ENCODE measurements at places on chromosomes 7 and 10.

DNA sequence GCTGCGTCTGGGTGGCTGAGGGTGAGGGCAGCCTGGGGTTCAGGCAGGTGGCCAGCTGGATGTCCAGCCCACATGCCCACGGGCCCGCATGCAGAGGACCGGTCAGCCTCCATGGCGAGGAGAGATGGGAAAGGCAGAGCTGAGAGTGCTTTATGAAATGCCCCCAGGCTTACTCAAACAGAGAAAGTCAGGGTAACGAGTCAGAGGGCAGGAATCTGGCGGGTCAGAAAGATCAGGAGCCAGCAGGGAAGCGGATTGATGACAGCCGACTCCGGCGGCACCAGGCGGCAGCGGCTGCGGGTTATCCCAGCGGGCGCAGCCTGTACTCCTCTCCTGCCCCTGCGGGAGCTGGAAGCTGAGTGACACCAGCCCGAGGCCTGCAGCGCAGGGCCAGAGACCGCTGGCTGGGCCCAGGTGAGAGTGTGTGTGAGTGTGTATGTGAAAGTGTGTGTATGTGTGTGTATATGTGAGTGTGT, 13.4 kb downstream of the SLC13A4 start:
- DNase-seq, result no peak

DNA sequence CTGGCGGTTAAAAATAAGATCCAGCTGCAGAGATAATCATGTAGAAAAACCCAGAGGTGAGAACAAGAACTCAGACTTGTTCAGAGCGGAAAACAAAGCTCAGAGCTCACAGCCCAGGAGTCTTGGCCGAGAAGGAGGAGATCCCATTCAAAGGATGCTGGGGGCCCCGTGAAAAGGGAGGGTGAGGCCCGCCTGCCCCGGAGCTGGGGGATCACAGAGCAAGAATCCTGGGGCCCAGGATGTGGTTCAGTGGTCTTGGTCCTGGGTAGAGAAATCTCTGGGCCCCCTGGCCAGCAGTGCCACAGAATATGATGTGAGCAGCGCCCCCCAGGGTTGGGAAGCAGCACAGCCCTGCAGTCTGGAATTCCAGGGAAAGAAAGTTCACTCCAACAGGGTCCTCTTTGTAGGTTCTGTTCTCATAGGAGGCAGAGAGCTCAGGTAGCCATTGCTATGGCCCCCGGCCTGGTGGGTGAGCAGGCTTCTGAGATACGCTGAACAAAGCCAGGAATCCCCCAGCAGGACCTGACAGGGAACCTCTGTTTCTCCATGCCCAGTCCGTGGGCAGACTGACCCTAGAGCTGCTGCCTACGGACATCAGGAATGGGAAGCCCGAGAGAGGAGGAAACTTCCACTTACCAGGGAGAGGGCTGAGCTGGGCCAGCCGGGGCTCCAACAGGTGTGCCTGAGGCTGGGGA, 77.7 kb upstream of the GNA12 start:
- no peak for DNase-seq

DNA sequence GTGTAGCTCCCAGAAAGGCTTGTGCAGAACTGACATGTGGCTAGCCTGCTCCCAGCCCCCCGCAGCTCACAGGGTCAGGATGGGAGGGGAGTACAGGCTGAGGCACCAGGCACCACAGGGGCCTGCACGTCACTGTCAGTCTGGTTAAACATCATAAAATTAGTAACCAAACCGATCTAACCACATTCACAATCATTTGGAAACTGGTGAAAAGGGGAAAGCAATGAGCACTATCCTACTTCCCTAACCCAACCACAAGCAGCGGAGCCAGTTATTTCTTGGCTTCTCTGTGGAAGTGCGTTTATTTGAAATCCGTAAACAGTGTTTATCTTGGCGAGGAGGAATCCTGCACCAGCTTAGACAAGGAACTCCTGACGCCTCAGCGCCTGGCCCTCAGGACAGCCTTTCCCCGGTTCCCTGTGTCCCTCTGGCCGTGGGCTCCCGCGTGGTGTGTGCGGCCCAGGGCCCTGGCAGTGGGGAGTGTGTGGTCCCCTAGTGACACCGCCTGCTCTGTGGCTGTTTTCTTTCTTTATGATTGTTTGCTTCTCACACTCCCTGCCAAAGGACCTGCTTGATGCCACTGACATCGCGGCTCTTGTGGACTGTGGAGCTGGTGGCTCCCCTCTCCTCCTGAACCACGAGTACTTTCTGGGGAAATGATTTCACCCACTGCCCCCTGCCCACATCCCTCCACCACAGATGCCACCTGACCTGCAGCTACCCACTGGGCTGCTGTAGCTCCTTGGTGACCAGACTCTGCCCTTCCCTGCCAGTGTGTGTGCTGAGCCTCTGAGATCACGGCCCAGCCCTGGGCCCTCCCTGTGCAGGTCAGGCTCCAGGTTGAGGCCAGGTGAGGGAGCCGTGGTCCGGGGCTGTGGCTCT, 38.0 kb downstream of the INPP5A start:
- no peak for DNase-seq

DNA sequence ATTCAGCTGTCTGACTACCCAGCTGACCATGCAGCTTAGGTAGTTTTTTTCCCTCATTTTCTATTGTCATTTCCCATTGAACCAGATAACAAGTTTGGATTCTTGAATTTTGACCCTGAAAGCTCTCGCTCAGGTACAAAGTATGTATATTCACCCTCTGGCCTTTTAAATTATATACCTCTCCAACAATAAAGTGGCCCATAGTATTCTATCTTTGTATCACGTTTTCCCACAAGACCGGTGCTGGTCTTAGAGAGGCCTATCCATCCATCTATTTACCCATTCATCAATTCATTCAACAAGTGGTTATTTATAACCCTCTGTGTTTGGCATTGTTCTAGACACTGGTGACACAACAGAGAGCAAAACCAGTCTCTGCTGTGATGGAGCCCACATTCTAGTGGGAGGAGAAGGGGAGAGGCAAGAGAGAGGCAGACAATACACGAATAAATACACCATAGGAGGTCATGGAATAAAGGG, 35.2 kb upstream of the NPSR1 start:
- DNase-seq, result no peak

DNA sequence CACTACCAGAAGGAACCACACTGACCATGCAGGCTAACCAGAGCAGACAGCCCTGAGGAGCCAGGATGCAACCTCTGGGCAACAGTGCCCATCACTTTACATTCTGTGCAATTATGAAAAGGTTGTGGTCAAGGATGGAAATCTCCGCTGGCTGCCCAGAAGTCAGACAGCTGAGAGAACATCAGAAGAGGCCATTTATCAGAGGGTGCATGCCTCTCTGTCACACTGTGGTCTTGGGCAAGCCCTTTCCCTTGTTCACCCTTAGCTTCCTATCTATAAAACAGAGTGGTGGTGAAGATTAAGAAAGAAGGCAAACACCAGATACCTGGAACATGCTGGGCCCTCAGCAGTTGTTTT, 120.7 kb upstream of the GDF10 start:
- DNase-seq, result no peak

DNA sequence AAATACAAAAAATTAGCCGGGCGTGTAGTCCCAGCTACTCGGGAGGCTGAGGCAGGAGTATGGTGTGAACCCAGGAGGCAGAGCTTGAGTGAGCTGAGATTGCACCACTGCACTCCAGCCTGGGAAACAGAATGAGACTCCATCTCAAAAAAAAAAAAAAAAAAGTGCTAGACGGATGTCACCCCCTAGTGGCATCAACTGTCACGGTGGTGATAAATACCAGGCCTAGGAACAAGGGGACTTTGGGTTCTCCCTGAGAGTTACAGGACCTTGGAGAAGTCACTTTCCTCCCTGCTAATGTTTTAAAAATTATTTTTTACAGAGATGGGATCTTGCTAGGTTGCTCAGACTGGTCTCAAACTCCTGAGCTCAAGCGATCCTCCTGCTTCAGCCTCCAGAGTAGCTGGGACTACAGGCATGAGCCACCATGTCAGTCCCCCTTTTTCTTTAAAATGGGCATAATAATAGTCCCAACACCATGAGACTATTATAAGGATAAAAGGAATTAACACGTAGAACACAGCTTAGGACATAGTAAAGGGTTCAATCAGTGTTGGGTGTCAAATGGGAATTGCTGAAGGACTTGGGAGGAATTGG, 2.6 kb upstream of the TMEM130 start:
- no peak for DNase-seq

GRCh38 chr7:150515248-150516147, 826 bp downstream of the GIMAP7 start:
- no peak for DNase-seq

DNA sequence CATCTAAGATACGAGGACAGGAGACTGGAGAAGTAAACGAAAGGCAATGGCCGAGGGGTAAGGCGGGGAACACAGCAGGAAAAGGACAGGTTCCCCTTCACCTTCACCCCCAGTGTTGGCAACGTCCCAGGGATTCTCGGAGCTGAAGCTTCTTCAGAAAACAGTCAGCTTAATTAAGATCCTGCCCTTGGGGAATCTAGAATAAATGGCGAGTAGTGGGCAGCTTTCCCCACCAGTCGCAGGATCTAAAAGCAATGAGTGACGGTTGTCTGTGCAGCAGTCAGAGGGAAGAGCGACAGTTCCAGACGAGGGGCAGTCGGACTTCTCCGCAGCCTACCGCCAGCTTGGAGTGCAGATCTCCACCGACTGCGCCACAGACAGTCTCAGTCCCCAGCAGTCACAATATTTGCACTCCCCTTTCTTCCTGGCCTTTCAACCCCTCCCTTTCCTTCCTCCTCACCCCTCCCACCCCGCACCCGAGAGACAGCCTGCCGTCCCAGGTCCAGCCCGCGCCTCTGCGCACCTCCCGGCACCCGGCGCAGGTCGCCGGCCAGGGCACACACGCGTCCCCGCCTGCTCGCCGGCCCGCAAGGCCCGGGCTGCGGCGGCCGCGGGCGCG, 10.9 kb upstream of the SP8 start:
- no peak for DNase-seq

GRCh38 chr7:142745091-142745635, 4.1 kb upstream of the PRSS1 start:
- no peak for DNase-seq

GRCh38 chr10:29377333-29377961, 88.6 kb downstream of the LYZL1 start:
- DNase-seq, result no peak

GRCh38 chr10:88270061-88270808, 312.9 kb downstream of the RNLS start:
- no peak for DNase-seq

GRCh38 chr10:104766341-104766740, 125.3 kb downstream of the SORCS3 start:
- no peak for DNase-seq

GRCh38 chr7:107312418-107312817, 143.6 kb downstream of the HBP1 start:
- DNase-seq, result no peak

GRCh38 chr10:86293396-86293791, 73.2 kb downstream of the GRID1 start:
- DNase-seq, result no peak

- no peak for DNase-seq
These were observed 21.1 kb upstream of the ABCC2 start for GRCh38 chr10:99761365-99761764.

GRCh38 chr10:80413271-80413996, 5.1 kb downstream of the PRXL2A start:
- no peak for DNase-seq

- DNase-seq, result no peak
These were observed 17.2 kb upstream of the TRIM24 start for GRCh38 chr7:138442822-138443221.

- no peak for DNase-seq
These were observed 24.5 kb downstream of the CRCP start for GRCh38 chr7:66138994-66139752.

- no peak for DNase-seq
These were observed 4.3 kb upstream of the AKR1C3 start for GRCh38 chr10:5089865-5090264.

DNA sequence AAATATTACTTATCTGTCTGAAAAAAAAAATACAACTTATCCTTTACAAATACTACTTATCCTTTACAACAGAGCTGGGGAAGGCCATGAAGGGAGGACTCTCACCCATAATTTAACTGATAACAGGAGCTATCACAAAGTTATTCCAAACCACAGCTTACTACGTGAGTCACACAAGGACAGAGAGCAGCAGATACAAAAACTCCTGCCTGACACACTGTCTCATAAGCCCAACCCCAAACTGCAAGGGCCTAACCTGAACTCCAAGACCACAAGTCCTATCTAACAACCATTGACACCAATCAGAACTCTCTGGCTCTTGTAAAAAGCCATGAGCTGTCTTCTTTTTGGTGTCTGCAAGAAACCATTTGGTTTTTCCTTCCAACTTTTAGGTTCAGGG, 28.5 kb upstream of the CXCL12 start:
- DNase-seq, result no peak

DNA sequence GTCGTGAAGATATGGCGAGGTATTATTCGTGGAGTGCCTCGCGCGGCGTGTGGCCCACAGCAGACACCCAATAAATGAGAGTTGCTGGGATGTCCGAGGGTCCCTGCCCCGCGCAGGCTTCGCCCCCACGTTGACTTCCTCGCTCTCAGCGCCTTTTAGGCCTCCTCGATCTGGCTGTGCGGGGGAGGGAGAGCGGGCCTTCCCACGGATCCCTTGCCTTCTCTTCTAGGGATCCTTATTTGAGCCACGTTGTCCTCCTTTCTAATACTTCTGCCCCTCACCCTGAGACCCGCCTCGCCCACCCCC, 660 bp downstream of the VCL start:
- no peak for DNase-seq

GRCh38 chr10:10589540-10590303, 427.9 kb upstream of the CELF2 start:
- DNase-seq, result peak; percentile 22

GRCh38 chr10:66917104-66917503, 8.7 kb upstream of the LRRTM3 start:
- no peak for DNase-seq

DNA sequence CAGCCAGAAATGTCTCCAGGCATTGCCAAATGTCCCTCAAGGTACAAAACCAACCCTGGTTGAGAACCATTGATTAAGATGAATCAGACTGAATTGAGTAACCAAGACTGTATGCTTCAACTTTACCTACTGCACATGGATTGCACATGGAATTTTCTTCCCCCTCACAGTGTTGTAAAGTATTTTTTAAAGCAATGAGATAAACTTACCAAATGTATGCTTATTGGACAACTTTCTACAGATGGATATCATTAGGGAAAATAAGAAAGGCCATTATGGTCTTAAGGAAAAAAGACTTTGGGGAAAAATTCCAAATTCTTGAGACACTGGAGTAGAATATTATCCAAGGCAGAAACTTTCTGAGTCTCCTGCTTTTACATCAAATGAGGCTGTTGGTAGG, 20.9 kb upstream of the MTPN start:
- no peak for DNase-seq

- no peak for DNase-seq
These were observed 146.1 kb downstream of the ADRA2A start for GRCh38 chr10:111222961-111223360.

- DNase-seq, result no peak
These were observed 186.1 kb upstream of the KAT6B start for GRCh38 chr10:74640134-74640921.
